ENCODE measurements at places on chromosomes 6 and 20.

DNA sequence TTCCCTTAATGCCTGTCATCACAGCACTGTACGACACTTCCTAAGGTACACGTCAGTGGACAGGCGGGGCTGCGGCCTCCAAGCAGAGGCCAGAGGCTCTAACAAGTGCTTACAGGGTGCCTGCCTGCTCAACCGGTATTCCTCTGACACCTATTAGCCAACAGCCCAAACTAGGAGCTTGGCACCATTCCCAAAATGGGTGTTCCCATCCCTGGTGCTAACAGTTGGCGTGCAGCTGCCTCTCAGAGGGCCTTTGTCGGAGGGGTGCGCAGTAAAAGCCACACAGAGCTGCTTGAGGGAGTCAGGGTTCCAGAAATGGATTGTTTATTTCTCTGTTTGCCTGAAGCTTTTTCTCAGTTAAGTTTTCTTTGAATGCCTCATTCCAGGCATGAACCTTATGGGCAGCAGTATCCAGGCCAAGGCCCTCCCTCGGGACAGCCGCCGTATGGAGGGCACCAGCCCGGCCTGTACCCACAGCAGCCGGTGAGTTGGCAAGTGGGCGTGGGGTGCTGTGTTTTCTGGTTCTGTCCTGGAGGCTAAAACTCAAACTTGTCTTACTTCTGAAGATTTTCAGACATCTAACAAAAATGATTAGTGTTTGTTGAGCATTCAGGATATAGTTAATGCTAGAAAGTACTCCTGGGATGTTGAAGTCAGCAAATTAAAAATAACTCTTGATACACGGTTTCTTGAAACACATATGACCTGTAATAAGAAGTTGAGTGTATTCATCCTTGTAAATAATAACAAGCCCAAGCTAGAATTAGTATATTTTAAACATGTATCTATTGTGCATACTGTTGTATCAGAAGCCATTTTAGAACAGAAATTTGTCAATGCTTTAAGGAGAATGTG lies 124.7 kb downstream of the TMEM242 start:
- DNase-seq: no peak

DNA sequence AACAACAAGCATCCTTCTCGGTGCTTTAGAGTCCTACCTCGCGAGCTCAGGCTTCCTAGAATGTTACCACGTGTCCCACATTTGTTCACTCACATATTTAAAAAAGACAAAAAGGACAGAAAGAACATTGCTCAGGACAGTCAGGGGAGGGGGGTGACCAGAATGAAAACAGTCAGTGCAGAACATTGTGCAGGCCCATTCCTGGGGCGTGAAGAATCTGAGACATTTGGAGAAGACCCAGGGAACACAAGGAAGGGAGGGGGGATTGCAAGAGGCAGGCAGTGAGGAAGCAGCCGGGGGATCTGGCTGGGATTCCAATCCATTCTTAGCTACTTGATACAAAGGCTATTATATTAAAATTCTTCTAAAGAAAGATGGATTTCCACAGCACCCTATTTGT lies 270.4 kb upstream of the CITED2 start:
- DNase-seq: no peak

- no peak for DNase-seq
Observed at GRCh38 chr20:32448306-32449056, 90.3 kb downstream of the ASXL1 start.

DNA sequence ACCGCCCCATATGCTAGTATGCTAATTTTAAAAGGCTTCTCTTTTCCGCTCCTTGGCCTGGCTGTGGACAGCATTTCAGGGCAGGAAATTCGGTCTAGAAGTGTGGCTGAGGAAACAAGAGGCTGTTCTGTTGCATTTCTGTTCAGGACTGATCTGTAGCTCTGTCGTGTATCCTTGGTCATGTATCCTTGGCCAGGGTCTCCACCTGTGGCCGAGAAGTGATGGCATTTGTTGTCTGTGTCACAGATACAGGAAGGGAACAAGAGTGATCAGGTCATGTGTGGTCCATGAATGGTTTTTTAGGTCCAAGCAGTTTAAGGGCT lies 300.5 kb upstream of the SUPT3H start:
- DNase-seq: no peak

DNA sequence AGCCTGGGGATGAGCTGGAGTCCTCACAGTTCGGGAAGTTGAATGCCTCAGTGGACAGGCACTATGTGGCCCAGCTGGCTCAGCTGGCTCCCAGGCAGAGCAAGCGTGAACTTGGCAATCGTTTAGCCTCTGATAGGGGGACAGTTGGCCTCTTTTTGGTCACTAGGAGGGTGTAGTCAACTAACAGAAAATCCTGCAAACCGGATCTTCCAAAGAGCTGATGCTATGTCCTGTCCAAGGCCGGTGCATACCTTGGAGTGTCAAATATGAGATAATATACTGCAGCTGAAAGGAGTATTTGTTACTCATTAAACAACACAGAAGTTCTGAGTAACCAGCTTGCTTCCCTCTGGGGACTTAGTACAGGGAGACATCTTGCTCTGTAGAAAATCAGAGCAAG lies 126.2 kb upstream of the EXOC2 start:
- no peak for DNase-seq
